Activated CD8-positive, alpha-beta memory T cell treated with anti-CD3 and anti-CD28 coated beads for 24 hours (primary cell): ENCODE measurements at places on chromosomes 13 and 19.

DNA sequence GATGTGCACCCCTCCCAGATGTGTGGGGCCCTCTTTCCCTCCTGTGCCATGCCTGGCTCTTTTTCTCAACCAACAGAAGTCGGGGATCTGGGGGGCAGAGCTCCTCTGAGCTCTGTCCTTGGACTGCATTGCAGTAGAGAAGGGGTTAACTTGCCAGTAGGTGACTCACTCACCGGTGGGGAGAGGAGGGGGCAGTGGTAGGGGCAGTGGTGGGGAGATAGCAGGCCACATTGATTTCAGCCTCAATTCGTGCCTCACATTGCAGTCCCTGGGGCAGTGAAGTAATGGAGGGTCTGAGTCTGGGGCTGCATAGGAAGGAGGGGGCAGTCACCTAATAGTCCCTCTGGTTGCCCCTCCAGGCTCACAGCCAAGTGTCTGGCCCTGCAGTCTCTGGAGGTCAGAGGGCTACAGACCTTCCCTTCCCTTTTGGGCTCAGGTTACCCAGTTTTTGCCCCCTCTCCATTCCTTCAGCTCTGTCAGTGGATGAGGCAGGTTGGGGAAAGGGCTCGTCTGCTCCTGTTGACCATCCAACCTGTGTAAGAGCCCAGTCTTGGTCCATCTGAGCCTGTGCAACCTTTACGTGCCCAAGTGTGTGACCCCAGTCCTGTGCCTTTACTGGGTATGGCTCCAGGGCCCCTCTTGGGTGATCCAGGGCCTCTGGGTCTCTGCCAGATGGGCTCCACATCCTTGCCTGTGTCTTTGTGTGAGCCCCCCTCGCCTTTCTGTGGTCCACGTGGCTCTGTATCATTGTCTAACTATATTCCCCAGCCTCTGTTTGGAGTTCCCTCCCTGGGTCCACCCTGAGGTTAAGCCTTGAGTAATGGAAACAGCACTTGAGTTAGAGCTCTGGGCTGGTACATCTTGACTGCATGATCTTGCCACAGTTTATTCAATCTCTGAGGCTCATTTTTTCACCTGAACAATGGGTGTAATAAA, 13.0 kb downstream of the CIC start:
- no peak for DNase-seq

DNA sequence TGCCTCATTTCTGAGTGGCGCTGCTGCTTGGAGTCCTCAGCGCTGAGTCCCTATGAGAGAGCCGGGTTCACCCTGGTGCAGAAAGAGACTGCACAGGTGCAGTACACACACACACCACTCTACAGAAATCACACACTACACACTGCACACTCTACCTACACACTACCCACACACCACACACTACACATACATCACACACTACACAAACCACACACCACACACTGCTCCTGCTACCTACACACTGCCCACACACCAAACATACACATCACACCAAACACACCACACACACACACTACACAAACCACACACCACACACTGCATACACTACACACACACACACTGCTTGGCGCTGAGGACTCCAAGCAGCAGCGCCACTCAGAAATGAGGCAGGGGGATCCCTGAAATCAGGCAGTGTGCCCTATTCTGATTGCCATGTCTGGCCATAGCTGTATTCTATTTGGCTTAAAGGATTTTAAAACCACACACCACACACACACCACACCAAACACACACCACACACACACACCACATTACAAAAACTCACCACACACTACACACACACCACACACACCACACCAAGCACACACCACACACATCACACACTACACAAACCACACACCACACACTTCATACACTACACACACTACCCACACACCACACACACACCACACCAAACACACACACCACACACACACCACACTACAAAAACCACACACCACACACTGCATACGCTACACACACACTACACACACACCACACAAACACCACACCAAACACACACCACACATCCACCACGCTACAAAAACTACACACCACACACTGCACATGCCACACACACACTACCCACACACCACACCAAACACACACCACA, 4.9 kb downstream of the MAG start:
- DNase-seq = no peak

- DNase-seq = peak; percentile 91
These were observed 1.1 kb downstream of the ISYNA1 start for GRCh38 chr19:18436671-18437490.

DNA sequence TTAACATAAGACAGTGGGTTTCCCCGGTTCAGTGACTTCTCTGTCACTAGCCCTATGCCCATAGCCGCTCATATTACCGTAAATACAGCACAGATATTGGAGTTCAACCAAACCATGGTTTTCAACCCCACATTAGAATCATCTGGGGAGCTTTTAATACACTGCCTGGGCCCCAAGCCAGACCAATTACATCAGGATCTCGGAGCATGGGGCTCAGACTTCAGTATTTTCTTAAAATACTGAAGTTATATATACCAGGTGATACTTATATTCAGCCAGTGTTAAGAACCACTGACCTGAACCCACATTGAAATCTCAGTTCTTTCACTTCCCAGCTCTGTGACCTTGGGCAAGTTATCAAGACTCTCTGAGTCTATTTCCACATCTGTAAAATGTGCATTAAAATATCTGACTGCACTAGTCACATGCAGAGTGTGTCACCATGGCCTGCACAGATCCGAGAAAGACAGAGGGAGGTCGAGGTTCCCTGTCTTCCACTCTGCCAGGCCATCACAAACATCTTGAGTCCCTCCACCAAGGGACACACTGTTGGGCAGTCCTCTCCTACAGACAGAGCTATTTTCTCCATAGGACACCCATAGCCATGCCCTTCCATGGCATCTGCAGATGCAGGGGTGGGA, 32.2 kb upstream of the IPO5 start:
- no peak for DNase-seq

GRCh38 chr13:112693831-112694497, 4.1 kb downstream of the ATP11A start:
- no peak for DNase-seq

GRCh38 chr13:103716718-103717117, 650.5 kb upstream of the SLC10A2 start:
- no peak for DNase-seq

- peak; percentile 65 for DNase-seq
These were observed 58.0 kb downstream of the MAP4K1 start for GRCh38 chr19:38559428-38560401.

- peak; percentile 68 for DNase-seq
These were observed 21.9 kb upstream of the SLC35E1 start for GRCh38 chr19:16594131-16594586.

GRCh38 chr13:106691861-106692260, 123.9 kb upstream of the ARGLU1 start:
- DNase-seq = no peak

- peak; percentile 75 for DNase-seq
These were observed 12.8 kb upstream of the SELENOW start for GRCh38 chr19:47765523-47766358.

GRCh38 chr13:24727731-24728601, 36.0 kb upstream of the RNF17 start:
- DNase-seq = peak; percentile 77

DNA sequence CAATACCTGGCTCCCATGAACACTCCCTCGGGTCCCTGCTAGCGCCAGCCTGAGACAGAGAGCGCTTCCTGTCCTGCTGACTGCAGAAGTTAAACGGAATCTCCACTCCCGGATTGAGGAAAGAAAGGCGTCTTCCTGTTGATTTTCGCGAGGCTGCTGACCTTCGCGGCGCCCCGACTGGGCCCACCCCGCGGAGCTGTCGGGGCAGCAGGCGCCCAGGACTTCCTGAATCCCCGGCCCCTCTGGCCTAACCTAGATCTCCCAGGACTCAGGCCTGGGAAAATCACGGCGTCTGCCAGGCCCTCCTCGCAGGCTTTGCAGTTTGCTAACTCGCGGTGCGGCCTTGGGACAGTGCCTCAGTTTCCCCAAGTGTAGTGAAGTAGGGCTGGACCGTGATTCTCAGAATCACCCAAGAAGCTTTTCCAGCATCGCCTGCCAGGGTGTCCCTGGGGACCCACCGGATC, 108.8 kb downstream of the KCTD15 start:
- DNase-seq = no peak

- DNase-seq = no peak
These were observed 57.5 kb downstream of the ZNF726 start for GRCh38 chr19:23972161-23972560.

DNA sequence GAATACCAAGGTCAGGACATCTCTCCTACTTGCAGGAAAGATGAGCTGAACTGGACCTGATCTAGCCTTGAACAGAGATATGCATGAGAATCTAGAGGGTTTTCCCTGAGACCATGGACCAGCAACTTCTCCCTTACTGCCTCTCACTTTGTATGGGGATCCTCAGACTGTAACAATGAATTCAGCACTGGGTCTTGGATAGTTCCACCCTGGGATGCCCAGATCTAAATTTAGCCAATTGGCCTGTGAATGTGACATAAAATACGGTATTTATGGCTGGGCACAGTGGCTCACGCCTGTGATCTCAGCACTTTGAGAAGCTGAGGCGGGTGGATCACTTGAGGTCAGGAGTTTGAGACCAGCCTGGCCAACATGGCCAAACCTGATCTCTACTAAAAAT, 15.3 kb upstream of the LILRA2 start:
- no peak for DNase-seq

- DNase-seq = no peak
These were observed 5.4 kb downstream of the DIAPH3 start for GRCh38 chr13:60158321-60158801.

- DNase-seq = no peak
These were observed 716 bp upstream of the MAP2K2 start for GRCh38 chr19:4124638-4125037.

DNA sequence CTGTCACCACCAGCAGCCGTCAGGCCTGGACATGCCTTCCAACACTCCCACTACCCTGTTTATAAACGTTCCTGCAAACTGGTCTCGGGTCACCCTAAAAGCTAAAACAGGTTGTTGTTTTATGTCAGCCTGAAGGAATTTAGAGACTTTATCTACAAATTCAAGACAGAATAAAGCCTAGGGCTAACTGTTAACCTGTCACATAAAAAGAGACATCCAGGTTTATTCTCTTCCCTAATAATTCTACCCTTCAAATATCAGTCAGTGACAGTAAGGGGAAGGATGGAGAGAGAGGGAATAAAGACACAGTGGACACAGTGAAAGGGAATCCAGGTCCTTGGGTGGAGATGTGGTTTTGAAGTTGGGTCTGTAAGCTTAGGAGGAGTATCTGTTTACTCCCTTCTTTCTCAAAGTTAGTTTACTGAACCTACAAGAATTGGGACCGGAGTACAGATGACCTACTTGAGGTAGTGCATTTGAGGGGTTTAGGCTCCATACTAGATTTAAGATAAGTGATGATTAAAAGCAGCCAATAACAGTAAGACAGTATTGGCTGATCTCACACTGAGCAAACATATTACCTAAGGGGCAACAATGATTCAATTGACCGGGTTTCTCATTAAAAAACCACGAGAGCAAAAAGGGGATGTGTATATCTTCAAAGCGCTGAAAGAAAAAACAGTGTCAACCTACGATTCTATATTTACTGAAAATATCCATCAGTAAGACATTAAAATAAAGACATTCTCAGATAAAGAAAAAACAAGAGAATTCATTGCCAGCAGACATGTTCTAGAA, 142.7 kb downstream of the USP12 start:
- DNase-seq = no peak

DNA sequence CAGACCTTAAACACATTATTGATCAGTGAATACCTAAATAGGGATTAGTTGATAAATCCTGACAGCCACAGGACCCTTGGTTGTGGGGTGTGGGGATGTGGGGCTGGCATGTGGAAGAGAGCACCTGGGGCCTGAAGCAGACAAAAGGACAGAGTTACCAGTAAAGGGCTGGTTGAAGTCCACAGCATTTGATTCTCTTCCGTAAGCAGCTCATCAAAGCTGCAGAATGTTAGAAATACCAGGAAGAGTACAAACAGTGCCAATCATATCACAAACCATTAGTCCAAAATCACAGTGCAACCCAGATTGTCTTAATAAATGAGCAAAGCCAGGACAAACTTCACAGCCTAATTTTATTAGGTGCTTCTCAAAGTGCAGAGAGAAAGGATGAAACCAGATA, 92.5 kb upstream of the KL start:
- no peak for DNase-seq

GRCh38 chr13:32976056-32976805, 40.0 kb upstream of the KL start:
- DNase-seq = no peak

GRCh38 chr19:39293394-39293793, 2.8 kb upstream of the IFNL1 start:
- no peak for DNase-seq

- no peak for DNase-seq
These were observed 32.3 kb downstream of the GNG7 start for GRCh38 chr19:2670217-2670616.

DNA sequence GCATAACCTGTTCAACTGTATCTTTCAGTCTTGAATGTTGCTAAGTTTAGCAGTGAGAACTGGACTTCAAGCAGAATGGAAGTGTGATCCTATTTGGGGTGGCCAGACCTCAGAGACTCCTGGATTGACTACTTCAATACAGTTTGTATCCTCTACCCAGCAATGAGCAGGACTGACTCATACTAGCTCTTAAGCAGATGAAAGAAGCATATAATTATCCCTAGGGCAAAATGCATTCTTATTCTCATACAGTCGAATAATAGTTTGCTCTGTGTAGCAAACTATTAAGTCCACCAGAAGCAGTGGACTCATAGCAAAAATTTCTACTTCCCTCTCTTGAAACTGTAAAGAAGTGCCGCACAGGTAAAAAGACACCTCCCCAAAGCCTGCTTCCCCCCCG, 46.4 kb upstream of the FAM216B start:
- DNase-seq = no peak

GRCh38 chr13:113469582-113469981, 16.3 kb upstream of the ADPRHL1 start:
- no peak for DNase-seq

DNA sequence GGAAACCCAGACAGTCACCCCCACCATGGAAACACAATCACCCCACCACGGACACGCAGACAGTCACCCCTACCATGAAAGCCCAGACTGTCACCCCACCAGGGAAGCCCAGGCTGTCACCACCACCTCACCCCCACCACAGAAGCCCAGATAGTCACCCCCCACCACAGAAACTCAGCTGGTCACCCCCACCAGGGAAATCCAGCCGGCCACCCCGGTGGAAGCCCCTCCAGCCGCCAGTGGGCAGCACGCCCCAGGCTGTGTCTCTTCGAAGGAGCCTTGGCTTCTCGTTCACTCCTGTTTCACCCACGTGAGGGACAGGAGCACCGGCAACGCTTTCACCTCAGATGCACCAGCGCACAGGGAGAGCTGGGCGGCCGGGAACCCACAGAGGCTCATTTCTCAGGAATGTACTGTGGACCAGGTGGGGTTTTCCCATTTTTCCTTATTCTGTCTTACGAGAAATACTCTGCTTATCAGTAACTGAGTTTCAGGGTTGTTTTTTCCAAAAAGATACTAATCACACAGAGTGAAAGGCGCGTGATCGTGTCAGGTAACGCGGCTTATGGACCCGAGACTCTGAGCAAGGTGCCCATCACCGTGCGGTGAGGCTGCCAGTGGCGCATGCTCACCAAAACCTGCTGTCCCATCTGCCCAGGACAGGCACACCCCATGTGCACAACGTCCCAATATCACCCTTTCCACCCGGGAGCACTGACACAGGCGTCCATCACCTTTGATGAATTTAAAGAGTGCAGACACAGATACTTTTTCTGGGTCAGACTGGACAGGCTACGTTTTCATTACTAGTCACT, 28.0 kb downstream of the CARS2 start:
- DNase-seq = no peak
